ENCODE measurements at places on chromosomes 5 and 9.

DNA sequence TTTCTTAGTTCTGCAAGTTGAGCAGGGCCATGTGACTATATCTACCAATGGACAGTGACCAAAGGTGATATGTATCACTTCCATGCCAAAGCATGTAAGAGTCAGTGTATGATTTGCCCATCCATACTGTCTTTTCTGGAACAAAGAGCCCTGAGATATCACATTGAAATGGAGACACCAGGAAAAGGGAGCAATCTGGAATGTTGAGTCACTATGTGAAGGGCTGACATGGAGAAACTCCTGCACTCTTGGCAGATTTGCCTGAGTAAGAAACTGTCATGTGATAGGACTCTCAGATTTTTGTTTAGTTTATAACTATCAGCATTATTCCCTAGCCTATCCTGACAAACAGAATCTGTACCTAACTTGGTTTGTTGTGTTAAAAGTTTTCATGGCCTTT, 29.8 kb upstream of the TMEM161B start:
- DNase-seq: no peak

DNA sequence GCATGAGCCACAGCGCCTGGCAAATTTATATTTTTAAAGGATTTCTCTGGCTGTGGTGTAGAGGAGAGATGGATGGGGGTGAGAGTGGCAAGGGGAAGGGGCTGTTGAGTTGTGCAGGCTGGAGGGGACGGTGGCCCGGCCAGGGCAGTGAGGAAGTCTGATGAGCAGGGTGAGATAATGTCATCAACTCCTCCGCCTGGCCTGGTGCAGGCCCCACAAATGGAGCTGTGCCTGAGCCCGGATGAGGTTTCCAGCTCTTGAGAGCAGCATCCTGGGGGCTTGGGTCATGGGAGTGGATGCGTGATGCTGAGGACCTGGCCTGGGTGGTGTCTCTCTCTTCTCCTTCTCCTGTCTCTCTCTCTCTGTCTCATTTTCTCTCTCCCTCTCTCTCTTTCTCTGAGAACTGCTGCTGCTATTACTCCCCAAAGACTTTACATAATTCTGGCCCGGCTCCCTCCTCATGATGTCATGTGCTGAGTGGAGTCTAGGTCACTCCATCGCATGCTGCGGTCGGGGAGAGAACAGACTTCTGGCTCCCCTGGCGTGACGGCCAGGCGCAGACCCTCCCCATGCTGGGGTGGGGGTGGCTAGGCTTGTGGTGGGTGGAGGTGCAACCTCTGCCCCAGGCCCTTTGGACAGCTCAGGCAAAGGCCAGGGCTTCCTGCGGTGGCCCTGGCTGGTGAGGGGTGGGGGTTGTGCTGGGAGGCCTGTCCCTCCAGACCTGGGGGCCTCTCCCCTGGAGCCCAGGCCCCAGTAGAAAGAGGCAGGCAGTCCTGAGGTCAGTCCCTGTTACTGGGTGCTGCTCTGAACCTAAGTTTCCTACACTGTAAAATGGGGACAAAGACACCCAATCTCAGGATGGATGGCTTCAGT, 26.4 kb downstream of the FGF18 start:
- no peak for DNase-seq

GRCh38 chr5:42912184-42912798, 100.6 kb upstream of the SELENOP start:
- no peak for DNase-seq

- no peak for DNase-seq
Measured at GRCh38 chr5:149108651-149109280, 32.5 kb upstream of the ABLIM3 start.

- no peak for DNase-seq
Measured at GRCh38 chr5:134177369-134178095, 782 bp upstream of the SKP1 start.

DNA sequence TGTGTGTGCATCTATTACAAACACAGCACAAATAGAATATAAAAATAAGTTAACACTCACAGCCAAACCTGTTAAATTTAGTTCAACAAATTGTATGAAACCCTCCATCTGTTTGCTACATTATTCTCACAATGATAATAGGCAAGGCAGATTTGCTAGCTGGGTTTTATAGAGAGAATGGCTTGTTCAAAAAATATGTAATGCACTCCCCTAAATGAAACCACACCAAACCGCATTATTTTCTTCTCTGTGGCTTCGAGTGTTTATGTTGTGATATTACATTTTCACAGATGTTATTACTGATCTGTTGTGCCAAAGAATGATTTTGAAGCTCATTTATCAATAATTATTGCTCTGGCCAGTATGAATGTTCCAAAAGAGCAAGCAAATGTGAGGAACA, 92.9 kb downstream of the SPATA31D1 start:
- no peak for DNase-seq

DNA sequence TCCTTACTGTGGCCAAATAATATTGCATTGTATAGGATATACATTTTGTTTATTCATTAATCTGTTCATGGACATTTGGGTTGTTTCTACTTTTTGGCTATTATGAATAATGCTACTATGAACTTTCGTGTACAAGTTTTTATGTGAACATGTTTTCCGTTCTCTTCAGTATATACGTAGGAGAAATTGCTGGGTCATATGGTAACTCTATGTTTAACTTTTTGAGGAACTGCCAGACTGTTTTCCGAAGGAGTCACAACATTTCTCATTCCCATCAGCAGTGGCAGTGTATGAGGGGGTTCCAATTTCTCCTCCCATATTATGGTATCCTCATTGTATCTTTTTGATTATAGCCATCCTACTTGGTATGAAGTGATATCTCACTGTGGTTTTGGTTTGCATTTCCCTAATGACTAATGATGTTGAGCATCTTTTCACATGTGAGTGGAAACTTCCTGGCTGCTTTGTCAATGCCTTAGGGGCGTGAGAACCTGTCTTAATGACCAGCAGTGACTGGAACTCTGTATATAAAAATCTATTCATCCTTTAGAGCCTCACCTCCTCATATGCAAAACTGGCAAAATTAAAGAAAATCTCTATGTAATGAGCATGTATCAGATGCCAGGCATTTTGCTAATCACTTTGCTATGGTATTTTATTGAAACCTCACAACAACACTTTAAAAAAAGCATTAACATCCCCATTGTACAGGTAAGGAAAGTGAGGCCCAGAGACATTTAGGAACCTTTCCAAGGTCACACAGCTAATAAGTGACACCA, 47.8 kb upstream of the TGFBR1 start:
- DNase-seq: no peak

DNA sequence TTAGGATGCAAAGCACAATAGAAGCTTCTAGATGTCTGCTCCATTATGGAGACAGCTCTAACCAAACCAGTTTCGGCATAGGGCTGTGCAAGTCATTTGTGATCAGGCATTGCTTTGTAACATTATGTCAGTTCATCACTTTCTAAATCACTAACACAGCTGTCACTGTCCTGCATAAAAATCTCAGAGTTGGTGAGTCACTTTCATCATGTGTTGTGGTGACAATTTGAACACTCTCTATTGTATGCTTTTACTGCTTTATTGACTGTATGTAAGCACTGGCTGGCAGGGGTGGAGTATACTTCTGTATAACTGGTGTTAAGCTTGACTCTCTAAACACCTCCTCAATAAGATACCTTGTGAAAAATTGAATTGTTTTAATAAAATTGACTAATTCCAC, 77.9 kb downstream of the SLCO4C1 start:
- DNase-seq: no peak

DNA sequence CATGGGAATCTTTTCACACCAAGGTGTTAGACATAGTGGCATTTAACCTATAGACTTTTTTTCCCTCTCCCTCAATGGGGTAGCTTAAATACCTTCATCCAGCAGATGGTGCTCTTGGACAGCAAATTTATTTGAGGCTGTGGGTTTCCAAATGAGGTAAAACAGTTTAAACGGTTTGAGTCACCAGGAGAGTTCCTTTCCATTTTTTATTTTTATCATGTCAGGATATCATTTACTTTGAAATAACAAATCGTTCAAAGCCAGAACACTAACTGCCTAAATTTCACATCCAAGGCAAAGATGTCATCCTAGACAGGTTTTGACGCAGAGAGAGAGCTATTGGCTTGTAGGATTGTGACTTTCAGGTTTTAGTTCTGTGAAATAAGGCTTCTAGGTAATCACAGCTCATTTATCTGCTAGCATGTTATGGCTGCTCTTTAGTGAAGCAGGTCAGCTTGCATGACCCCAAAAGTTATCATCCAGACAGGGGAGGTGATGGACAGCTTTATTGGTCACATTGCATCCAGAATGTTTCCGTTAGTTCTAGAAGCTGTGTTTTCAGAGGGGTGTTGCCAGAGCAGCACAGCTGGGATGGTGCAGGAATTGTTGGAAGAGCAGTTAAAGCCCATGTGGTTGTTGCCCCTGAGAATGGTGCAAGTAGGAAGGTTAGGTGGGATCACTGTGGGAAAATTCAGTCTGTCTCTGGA, 69.8 kb downstream of the KDM4C start:
- DNase-seq: no peak

GRCh38 chr9:70428781-70429180, 14.3 kb upstream of the KLF9 start:
- DNase-seq: no peak

GRCh38 chr5:77200663-77201062, 9.8 kb upstream of the PDE8B start:
- DNase-seq: no peak

DNA sequence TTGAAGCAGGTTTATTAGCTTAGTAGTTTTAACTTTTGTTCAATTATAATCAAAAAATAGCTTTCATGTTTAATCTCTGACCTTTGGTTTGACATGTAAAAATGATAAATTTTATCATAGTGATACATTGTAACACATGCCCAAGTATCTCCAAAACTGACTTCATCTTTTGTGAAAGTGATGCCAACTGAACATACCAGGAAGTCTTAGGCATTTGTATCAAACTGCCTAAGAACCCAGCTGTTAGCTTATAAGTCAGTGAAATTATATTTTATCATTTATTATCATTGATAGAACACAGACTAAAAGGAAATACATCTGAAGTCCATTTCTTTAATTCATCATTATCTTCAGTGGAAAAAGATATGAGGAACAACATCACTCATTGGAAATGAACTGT, 39.1 kb downstream of the NIPBL start:
- DNase-seq: no peak

DNA sequence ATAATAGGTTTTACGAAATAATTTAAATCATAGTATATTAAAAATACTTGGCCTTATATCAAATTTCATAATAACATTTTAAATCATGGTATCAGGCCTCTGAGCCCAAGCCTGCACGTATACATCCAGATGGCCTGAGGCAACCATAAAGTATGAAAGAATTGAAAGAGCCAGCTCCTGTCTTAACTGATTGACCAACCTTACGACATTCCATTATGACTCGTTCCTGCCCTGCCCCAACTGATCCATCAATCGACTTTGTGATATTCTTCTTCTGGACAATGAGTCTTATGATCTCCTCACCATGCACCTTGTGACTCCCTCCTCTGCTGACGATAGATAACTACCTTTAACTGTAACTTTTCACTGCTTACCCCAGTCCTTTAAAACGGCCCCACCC, 545.0 kb downstream of the MTRR start:
- no peak for DNase-seq

DNA sequence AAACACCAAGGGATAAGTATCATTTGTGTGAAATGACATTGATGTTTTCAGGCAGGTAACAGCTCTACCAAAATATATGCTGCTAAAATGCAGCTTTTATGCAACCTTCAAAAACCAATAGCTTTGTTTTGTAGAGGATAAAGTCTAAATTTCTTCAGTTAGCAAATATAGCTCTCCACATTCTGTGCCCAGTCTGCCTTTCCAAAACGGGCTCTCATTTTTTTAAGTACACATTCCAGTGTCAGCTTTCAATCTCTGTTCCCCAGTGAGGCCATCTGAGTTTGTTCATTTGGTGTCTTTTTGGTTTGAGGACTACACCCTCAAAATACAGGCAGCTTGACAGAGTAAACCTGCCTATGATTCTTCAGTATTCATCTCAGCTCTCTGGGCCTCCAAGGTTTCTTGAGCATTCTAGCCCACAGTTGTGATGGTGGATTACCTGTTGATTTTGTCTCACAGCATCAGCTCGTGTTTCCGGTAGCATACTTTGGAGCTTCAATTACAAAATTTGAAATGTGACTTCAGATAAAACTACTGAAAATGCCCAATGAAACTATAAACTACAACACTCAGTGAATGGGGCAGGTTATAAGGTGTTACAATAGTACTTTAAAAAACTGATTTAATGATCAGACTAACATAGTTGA, 55.7 kb downstream of the NR3C1 start:
- no peak for DNase-seq

GRCh38 chr9:78115073-78115472, 83.5 kb upstream of the GNAQ start:
- no peak for DNase-seq

DNA sequence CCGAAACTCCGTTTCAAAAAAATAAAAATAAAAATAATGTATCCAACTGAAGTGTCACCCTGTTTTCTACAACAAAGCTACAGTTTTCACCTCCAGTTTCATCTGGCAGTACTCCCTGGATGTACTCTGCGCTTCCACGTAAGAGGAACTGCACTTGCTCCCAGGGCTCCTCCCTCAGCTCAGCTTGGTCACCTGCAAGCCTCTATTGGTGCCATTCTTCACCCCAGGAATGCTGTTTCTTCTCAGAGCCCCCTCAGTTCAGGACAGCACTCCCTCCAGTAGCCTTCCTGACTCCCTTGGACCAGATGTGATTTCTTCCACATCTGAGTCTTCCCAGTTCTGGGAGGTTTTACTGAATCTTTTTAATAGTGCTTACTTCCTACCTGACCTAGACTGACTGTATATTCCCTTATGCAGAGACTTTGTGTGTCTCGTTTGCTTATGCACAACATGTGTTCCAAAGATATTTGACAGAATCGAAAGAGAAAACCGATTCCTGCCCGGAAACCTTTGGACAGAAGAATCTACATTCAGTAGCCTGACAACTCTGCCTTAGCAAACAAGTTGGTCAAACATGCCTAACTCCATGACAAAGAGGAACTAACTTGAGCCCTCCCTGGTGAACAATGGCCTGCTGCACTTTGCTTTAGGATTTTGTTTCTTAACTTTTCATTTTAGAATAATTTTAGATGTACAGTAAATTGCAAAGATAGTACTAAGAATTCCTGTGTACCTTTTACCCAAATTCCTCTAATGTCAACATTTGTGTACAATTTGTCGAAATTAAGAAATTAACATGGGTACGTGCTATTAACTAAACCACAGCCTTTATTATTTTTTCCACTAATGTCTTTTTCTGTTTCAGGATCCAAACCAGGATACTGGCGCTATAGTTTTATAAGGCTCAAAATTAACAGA, 814 bp downstream of the CCDC125 start:
- no peak for DNase-seq

GRCh38 chr9:101693546-101694336, 44.7 kb downstream of the GRIN3A start:
- DNase-seq: no peak

- DNase-seq: no peak
Measured at GRCh38 chr9:6218099-6218502, 2.5 kb downstream of the IL33 start.

Measured in GM12864 (cell line).